ENCODE measurements at places on chromosomes 13 and 19.

GRCh38 chr19:19031891-19032290 lies 1.4 kb downstream of the SUGP2 start:
- no peak for DNase-seq

- DNase-seq: no peak
Measured at GRCh38 chr13:110625771-110626321, 10.5 kb downstream of the NAXD start.

- no peak for DNase-seq
Measured at GRCh38 chr19:46239193-46240024, 9.9 kb downstream of the IGFL1 start.

- no peak for DNase-seq
Measured at GRCh38 chr19:18418029-18418482, 1.1 kb upstream of the SSBP4 start.

GRCh38 chr13:45784755-45785675 lies 66.5 kb downstream of the SIAH3 start:
- DNase-seq: no peak

- no peak for DNase-seq
Measured at GRCh38 chr13:112986946-112987681, 18.1 kb downstream of the MCF2L start.
